Stimulated activated CD4-positive, alpha-beta T cell treated with anti-CD3 and anti-CD28 coated beads, Interleukin-12 subunit alpha, Interleukin-12 subunit beta, amount 100 ng/mL, for 4 hours (primary cell): ENCODE measurements at places on chromosomes 5 and 9.

DNA sequence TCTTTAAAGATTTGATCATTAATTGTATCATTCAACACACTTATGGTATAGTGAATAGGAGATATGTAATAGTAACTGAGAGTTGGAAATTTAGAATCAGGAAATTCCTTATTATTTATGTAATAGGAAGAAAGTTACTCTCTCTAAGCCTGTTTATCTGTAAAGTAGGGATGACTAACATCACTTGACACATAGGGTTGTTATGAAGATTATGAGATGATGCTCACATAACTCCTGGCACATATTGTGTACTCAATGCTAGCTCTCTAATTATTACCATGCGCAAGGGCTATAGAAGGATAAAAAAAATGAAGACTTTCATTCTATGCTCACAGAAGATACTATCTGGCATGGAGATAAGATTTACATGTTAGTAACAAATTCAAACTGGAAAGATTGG is 149.9 kb downstream of the ISOC1 start:
- no peak for DNase-seq

DNA sequence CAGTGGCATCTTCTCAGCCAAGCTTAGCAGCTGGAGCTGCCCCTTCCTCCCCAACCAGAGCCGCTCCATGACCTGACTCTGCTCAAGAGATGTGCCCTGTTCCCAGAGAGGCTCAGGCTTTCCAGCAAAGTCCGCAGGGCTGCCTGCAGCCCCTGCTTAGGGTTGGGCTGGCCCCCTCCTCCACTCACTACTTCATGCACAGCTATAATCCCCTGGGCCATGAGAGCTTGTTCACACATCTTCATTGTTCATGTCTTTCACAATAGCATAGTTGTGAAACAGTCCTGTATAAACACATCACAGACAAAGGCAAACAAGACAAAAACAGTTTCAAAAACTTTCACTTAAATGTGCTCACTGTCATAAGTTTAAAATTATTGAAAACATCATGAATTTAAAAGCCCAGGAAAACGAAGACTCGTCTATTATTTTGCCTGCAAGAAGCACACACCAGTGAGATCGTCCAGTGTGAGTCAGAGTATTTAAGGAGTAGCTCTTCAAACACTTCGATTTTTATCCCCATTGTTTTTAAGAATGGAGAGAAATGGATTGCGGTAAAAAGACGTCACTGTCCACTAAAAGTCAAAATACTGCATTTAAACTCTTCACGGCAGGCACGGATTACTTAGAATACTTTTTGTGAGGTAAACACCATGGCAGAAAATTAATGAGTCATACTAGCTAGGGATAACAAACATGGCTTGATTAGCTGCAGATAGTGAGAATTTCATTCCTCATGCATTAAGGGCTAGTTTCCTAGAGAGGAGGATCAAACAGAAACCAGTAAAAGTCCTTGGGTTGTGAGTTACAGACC is 40.7 kb upstream of the S1PR3 start:
- no peak for DNase-seq

DNA sequence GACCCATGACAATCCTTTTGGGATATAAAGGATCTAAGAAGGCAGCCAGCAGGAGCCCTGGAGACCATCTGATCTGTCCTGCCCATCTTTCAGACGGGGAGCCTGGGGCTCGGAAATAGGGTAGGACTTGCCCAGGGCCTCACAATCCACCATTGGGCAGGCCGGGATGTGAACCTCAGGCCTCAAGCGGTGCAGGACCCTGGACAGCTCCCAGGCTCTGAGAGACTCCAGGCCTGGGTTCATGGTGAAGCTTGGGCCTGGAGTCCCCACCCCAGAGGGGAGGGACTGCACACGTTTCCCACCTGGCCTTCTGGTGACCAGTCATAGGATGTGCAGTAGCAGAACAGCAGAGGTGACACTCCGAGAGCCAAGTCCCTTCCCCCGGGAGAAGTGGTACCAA is 36.6 kb upstream of the RAPGEF1 start:
- DNase-seq = peak; percentile 8

DNA sequence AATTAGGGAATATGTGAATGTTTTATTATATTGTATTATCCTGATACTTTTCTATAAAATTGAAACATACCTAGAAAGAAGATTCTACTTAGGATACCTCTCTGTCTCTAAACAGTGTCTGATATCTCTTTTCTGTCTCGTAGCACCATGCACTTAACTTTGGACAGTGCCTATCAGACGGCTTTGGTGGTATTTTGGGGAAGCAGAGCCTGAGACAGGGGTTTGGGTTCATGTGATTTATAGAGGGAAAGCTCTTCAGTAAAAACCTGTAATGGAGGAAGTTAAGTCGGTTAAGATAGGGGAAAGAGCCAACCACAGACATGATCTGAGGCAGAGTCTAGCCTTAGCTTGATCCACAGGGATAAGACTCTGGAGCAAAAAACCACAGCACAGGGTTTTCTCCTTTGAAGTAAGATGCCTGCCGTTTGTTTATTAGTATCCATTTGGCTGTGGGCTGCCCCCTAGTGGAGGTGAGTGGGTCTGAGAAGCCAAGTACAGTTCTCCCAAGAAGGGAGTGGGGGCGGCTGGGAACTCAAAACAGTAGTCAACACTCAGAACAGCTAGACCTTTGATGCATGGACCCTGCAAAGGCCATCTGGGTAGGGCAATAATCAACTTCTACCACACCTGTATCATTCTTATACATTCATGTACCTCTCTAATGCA is 141.2 kb upstream of the ASTN2 start:
- peak; percentile 3 for DNase-seq

DNA sequence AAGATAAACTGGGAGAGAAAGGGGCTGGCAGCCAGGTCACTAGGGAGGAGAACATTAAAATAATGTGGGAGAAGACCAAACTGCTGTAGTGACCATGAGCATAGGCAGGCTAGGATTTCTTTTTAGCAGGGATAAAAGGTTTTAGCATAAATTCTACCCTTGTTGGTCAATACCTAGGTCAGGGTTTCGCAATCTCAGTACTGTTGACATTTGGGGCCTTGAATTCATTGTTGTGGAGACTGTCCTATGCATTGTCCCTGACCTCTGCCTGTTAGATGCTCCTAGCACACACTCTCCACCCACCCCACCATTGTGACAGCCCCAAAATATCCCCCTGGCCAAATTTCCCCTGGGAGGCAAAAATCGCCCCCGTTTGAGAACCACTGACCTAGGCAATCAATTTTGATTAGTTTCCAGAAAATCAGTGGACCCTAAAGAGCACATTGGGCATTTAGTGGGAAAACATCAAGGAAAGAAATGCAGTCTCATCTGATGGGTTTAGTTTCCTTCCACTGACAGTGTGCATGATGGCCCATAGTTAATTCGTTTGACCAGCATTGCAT is 181.4 kb downstream of the NTRK2 start:
- no peak for DNase-seq

GRCh38 chr9:4704129-4704528 is 24.8 kb downstream of the CDC37L1 start:
- DNase-seq = no peak
